RCC 7860 (cell line): ENCODE measurements at places on chromosomes 6 and 20.
A peak's percentile ranks its signal among the peaks of the same experiment; 100 is the strongest.

GRCh38 chr6:25311331-25311840, 32.2 kb downstream of the CARMIL1 start:
- peak; percentile 68 for DNase-seq

DNA sequence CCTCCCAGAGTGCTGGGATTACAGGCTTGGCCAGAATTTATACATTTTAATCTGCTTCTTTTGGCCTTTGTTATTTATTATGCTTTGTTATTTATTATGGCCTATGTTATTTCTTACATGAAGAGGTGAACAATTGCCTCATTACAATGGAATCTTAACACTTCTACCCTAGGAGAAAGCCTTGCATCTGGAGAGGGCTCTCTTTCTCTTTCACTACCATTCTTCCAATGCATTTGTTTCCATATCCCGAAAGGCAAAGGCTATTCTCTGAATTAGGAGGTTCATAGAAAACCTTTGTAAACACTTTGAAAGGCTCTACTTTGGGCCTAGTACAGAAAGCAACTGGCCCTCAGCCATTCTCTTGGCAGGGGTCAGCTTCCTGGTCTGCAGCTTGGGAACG, 19.9 kb upstream of the DEK start:
- no peak for DNase-seq

DNA sequence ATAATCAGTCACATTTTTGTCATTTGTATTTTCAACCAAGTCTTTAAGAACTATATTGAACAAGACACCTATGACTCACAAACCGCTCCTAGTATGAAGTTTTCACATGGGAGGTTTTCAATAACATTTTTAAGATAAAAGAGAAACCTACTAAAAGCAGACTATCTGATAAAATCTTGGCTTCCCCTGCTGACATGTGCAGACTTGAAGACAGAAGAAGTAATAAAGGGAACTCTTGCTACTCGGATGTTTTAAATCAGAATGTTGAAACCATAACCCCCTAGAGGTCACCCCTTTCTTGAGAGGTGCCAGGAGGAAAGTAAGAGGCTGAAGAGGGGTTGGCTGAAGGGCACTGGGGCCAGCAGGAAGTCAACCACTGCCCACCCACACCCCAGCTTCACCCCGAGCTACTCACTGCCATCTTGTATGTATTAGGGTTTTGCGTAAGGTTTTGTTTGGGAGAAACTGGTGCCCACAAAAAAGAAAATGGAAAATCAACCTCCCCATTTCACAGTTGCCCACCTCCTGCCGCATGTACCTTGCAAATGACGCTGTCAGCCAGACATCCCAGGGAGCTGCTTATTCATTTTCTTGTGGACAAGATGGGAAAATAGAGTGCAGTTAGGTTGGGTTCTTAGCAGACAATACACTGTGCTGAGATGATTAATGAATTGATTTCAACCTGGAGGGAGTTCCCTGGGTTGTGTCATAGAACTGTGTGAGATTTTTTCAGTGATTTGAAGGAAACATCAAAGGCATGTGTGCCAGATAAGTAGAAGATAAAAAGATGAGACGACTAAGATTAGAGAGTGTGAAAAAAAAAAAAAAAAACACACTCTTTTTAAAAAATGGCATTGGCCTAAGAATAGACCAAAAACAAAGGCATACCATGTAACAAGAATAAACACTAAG, 83.2 kb upstream of the TAB2 start:
- peak; percentile 85 for DNase-seq

GRCh38 chr6:79810185-79810705, 137.1 kb downstream of the ELOVL4 start:
- DNase-seq = no peak

DNA sequence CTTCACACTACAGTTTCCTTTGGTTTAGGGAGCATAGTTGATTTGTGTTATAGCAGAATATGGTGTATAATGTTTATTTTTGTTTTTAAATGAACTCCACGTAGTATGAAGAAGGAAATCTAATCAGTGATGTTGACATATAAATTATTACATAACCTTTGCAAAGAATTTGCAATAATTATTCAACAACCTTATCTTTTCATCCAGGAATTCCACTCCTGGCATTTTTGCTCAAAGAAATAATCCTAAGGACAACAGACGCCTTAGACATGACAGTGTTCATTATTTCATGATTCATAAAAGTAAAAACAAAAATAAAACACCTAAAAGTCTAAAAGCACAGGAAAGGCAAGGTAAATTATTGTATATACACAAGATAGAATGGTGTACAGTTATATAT, 229.2 kb downstream of the EPM2A start:
- no peak for DNase-seq

GRCh38 chr6:74756923-74757322, 448.9 kb downstream of the COL12A1 start:
- no peak for DNase-seq

- no peak for DNase-seq
These were observed 972 bp upstream of the PHF3 start for GRCh38 chr6:63634630-63635029.

- DNase-seq = no peak
These were observed 12.0 kb upstream of the PGK2 start for GRCh38 chr6:49799090-49799489.

GRCh38 chr20:60447703-60448102, 489.5 kb downstream of the CDH26 start:
- DNase-seq = no peak

DNA sequence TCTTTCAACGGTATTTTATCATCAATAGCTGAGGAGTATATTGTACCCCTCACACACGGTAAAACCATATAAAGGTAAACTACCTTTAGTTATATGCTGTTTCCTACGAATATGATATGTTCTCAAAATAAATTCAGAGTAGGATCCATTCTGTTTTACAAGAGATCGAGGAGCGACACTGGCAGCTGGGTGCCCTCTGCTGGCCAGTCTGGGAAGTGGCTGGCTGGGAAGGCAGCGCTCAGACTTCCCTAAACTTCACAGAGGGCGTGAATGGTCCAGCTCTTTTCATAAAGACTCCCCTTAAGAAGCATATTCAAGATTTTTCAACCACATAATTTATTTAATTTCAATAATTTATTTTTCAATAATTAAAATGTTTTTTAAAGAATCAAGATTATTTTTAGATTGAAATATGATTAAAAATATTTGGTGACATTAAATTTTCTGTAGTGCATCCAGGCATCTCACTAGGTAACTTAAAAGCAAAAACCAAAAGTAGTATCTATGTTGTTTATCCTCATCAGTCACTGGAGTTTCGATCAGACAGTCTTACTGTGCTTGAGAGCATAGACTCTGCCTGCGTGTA, 187.5 kb upstream of the PDE10A start:
- peak; percentile 50 for DNase-seq

GRCh38 chr20:5806457-5807263, 56.5 kb downstream of the SHLD1 start:
- DNase-seq = no peak

- DNase-seq = no peak
These were observed 212.2 kb downstream of the HIVEP2 start for GRCh38 chr6:142732790-142733189.

DNA sequence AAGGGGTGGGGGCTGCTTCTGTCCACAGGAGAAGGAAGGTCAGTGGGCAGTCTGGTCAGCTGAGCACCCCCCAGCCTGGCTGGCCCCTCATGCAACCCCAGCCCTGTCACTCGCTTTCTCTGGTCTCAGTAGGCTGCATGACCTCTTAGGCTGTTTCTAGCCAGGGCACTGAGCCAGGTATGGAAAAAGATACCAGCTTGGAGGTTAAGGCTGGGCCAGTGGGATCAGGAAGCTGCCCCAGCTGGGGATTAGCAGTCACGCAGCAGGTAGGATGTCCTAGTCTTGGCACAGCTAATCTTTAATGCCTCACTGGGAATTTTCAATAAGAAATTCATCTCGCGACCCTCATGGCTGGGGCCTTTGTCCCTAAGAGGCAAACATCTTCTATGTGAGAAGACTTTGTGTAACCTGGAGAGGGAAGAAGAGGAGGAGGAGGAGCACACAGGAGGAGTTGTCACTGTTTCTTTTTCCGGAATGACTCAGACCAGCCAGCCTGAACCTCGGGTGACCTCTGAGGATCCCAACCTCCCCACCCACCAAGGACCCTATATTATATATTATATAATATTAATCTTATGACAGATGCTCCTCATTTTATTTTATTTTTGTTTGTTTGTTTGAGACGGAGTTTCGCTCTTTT, 2.4 kb upstream of the BPIFA2 start:
- no peak for DNase-seq

DNA sequence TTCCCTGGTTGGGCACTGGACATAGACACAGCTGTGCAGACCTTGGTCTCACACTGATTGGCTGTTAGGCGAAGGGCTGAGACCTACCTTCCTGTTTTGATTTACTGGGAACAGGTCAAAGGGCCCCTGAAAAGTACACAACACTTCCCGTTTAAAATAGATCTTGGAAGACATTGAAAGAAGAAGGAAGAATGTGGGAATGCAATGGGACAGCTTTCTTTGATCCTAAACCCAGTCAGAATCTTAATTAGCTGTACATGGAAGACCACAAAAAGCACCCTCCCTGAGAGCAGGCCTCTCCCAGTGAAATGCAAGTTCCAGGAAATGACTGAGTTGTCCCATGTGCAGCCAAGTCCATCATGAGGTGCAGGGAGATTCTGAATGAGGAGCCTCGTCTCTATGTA, 83.6 kb upstream of the EXOC2 start:
- no peak for DNase-seq

DNA sequence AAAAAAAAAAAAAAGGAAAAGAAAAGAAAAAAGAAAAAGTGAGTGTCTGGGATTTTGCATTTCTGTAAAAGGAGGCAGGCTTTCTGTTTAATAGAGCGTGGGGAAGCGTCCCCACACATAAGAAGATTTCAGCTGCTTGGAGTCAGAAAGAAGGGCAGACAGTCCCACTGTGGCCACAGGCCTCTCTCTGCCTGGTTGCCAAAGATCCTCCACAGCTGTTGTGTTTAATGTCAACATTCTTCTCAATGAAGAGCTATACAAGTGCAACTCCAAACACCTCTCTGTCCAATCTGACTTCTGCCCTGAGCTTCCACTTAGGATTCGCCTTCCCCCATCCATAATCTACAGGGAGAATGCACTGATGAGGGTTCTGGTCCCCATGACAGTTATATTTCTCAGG, 64.3 kb upstream of the MLN start:
- no peak for DNase-seq

GRCh38 chr6:84581494-84582259, 182.7 kb downstream of the TBX18 start:
- peak; percentile 72 for DNase-seq

DNA sequence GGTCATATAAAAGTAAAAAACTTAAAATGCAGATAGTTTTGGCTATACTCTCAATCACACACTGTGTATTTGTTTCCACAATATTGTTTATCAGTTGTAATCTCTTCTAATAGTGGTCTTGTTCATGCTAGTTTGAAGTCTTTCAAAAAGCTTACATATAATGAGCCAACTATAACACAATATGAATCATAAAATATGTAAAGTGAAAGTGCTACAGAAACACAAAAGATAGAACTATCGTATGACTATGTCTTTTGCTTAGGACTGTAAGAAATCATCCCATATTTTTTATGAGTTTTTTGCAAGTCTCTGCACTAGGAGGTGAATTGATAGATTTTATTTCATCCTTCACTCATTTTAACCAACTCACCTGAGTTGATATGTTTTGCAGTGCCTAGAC, 136.0 kb downstream of the MMUT start:
- DNase-seq = no peak
